ENCODE measurements at places on chromosomes 4 and X.

- DNase-seq, result no peak
These were observed 8.3 kb downstream of the S100G start for GRCh38 chrX:16658284-16658683.

GRCh38 chr4:77264826-77265225 lies 107.8 kb downstream of the CCNG2 start:
- DNase-seq, result no peak

GRCh38 chr4:16056681-16057385 lies 27.0 kb downstream of the PROM1 start:
- DNase-seq, result no peak

GRCh38 chr4:122776916-122777315 lies 44.4 kb downstream of the BBS12 start:
- no peak for DNase-seq

GRCh38 chr4:86946868-86947500 lies 12.2 kb downstream of the AFF1 start:
- DNase-seq, result no peak

- DNase-seq, result no peak
These were observed 25.3 kb downstream of the DCHS2 start for GRCh38 chr4:154466336-154466735.
